ENCODE measurements at places on chromosomes 3 and 15.

- DNase-seq, result no peak
These were observed 376.7 kb upstream of the PDZRN3 start for GRCh38 chr3:74001436-74001835.

DNA sequence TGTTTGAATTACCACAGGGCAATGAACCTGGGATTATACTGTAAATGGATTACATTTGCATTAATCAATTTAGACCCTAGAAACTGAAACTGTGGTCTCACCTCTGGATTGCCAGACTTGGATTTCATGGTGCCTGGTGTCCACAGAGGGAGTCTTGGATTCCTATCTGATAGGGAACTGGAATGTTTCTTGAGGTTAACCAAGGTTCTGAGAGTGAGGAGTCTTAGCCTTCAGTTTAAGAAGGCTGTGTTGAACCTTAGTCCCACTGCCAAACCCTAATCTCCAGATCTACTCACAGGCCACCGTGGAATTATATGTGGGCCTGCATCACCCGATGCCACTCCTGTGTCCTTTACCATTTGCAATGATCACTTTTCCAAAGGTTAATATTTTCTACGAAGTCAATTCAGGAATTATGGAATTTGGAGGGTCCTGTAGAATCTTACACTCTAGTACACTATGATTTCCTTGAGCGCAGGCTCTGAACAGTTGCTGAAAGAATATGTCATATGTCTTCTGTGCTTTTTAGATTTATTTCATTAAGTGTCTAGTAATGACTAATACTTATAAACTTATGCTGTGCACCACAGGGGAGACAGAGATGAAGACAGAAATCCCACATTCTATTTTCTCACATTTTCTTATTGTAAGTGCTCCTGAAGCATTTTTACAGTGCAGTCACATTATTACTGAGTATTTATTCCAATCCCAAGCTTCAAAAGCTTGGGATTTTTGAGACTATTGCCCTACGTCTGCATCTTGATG lies 87.9 kb downstream of the EFL1 start:
- DNase-seq, result no peak

GRCh38 chr3:107193116-107193515 lies 184.1 kb upstream of the CCDC54 start:
- no peak for DNase-seq

DNA sequence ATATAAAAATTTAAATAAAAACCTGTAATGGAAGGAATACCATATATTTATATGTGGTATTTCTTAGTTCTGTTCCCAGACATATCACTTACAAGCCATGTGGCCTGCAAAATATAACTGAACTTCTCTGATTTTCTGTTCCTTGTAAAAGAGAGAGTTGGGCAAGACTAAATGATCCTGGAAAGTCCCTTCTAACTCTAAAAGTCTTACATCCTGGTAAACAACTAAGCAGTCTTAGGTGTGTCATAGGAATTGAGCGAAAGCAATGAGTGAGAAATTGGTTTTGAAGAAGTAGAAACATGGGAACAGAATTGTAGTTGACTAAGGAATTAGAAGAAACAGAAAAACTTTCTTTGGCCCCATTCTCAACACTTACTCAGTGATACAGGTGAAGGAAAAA lies 25.3 kb upstream of the IL20RB start:
- peak; percentile 20 for DNase-seq
